ENCODE measurements at places on chromosomes 3 and 15.

GRCh38 chr3:189355481-189356201 is 183.9 kb downstream of the TPRG1 start:
- no peak for DNase-seq

GRCh38 chr15:79673416-79674123 is 223.2 kb downstream of the MTHFS start:
- no peak for DNase-seq

DNA sequence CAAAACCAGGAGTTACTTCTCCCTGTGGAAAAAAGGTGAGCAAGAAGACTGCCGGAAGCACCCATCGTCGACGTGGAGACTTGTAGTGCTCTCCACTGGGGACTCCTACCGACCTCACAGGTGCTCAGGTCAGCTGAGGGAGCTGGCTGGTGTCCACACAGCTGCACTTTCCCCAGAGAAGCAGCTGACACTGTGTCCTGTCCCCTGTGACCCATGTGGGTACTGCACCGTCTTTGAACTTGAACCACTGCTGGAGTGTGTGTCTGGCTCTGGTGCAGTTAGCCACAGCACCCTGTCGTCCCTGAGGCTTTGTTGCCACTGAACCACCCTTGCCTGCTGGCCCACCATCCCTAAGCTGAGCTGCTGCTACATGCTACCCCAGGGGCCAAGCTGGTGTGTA is 270.8 kb downstream of the CACNA2D3 start:
- DNase-seq = no peak

DNA sequence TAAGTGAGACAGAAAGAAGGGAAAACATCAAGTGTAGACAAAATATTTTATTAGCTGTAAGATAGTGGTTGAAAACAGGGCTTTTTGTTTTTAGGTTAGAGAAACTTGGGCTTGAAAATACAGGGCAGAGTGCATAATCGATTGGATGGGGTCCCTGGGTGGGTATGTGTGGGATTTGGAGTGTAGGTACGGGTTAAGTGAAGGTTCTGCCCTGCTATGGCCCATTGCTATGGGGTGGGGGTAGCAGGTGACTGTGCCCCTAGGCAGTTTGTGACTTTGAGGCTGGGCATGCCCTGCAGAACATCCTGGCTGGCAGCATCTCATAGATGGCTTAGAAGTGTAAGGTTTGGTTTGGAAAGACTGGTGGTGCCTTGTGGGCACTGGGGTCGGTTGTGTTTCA is 3.7 kb upstream of the FAM131A start:
- no peak for DNase-seq

DNA sequence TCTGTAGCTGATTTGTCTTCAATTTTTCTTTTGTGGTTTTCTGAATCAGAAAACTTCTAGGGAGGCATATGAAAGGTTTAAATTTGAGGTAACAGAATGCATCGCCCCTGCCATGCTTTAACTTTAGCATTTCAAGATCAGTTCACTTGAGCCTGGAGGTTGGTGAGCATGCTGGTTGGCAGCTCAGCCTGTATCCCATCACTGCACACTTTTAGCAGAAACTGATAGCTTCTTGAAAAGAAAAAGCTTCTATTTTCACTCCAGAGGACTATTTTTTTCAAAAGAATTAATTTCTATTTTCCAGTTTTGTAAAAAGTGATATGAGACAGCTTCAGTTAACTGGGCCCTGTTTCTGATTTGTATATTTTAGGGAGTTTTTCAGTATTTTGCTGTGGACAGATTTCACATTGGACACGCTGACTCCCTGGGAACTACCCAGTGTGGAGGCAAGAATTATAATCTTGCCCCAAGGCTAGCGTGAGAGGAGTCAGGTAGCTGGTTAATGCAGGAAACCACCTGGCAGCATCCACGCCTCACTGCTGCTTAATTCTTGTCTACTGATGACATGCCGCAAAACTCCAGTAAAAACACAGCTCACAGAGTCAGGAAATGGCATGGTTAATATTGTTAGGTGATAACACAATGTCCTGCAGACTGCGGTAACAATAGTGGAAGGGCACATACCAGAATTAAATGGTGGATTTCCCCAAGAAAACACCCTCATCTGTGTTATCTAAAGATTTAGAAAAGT is 71.4 kb downstream of the DUT start:
- DNase-seq = no peak

DNA sequence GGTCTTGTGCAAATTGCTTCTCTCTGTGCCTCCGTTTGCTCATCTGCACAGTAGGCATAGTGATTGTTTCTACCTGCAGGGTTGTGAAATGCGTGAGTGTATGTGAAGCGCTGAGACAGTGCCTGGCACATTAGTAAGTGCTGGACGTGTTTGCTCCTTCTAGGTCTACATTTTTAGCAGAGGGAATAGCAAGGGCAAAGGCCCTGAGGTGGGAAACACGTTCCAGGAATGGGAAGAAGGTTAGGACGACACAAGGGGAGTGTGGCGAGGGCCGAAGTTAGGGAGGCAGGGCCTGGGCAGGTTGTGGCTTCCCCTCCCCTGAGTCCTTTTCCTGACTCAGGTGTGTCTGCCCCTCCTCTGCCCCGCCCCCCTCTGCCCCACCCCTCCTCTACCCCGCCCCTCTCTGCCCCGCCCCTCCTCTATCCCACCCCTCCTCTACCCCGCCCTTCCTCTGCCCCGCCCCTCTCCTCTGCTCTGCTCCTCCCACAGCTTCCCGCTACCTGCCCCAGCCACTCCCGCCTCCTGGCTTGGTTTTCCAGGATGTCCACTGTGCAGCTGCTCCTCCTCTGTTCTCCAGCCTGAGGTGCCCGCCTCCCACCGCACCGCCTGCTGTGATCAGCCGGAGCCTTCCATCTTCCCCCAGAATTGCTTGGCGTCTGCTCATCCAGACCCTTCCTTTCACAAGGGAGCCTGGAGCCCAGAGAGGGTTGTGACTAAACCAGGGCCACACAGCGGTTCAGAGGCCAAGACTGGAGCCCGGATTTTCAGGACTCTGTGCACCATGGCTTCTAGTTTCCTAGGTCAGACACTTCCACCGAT is 31.1 kb upstream of the SMAD6 start:
- DNase-seq = no peak

DNA sequence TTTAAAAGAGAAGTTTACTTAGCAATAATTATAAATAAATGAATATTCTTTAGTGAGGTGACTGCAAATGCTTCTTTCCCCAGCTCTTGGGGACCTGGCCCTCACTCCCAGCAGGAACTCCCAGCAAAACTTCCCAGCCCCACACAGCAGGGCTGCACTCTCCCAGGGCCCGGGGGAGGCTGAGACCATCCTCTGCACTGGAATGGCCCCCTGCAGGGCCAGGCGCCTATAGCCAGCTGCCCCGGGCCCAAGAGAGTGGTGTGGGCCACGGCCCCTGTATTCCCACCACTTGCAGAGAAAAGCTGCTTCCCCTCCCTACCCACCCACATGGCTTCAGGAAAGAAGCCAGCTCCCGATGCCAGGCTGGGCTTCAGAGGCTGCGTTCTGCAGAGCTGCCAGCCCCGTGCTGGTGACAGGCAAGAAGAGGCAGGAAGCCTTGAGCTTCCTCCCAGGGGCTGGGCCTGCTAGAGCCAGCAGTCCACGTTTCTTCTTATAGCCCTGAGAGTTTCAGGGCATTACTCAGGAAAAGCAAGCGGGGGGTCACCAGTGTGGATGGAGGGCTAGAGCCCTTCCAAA is 20.0 kb downstream of the IDH2 start:
- DNase-seq = peak; percentile 71

- DNase-seq = no peak
These were observed 80.0 kb downstream of the PLXNA1 start for GRCh38 chr3:127062926-127063325.

- DNase-seq = peak; percentile 52
These were observed 1.3 kb upstream of the KCNH8 start for GRCh38 chr3:19146685-19147650.

DNA sequence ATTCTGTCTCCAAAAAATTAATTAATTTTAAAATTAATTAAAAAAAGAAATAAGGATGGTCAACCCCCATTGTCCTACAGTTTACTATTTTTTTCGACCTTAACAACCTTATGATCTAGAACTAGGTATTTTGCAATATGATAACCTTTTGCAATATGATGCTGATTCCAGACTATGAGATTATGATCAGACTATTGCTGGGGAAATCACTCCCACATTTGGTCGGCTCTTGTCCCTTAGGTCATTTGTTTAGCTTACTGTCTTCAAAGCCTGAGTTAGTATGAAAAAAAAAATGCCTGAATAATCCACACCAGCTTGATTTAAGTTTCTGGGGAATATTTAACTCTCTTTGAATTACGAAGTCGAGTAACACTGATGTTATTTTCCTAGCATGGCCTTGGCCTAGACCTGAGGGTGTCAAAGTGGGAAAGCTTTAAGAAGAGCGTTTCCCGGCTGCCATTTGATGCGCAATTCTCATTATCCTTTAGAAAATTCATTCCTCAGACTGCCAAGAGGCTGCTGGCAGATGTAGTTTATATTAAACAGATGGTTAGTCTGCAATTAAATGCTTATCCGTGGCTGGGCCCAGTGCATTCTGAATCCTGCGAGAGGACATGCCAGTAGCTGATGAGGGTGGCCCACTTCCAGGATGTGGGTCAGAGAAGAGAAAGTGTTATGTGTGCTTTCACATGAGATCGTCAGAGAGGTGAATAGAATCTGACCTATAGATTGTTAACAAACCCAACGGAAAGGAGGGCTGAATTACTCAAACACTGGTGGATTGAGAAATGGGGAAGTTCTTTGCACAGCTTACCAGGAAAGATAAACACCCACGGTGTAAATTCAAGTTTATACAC is 496.0 kb upstream of the THBS1 start:
- no peak for DNase-seq

- DNase-seq = no peak
These were observed 203.1 kb downstream of the EPHB1 start for GRCh38 chr3:134998158-134998557.

DNA sequence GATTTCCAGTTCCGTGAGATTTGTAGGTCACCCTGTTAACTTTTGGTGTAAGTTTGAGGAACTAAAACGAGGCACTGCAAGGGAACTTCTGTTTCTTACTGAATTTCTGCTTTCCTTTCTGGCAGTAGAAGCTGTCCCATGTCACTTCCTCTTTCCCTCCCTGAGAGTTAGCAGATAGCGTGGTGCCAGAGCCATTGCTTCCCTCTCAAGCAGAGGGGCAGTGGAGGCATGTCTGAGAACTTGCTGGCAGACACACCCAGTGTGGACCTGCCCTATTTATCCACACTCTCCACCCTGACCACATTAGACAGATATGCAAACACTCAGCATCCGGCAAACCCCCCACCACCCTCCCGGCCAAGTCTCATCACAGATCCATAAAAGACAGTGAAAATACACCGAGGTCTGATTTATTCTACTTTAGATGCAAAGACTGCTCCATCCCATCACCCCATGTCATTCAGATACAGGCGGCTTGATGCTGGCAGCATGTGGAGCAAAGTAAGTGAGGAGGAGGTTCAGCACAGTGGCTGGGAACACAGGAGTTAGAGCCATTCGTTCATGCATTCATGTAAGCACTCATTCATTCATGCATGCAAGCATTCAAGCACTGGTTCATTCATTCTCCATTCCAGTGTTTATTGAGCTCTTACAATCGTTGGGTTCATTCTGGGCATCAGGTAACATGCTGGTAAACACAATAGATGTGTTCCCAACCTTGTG is 324.7 kb downstream of the SHQ1 start:
- DNase-seq = no peak

DNA sequence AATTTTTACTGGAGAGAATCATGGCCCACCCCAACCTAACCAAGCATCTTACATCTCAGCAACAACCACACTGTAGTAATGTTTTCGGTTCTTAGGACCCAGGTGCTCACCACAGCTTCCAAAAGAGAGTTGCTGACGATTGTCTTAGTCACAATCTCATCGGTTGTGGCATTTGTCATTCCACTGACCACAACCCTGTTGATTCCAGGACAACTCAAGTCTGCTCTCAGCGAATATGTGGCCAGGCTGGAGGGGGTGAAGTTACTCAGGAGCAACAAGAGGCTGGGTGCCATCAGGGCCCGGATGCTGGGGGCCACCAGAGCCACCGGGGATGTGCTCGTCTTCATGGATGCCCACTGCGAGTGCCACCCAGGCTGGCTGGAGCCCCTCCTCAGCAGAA is 25.9 kb downstream of the GALNT15 start:
- DNase-seq = no peak

GRCh38 chr15:100832149-100832942 is 47.3 kb upstream of the ALDH1A3 start:
- no peak for DNase-seq

GRCh38 chr15:101406526-101407195 is 82.8 kb downstream of the PCSK6 start:
- no peak for DNase-seq

- no peak for DNase-seq
These were observed 46.2 kb downstream of the KBTBD8 start for GRCh38 chr3:67044295-67044694.

- no peak for DNase-seq
These were observed 52.4 kb downstream of the RBM6 start for GRCh38 chr3:49992326-49992725.

DNA sequence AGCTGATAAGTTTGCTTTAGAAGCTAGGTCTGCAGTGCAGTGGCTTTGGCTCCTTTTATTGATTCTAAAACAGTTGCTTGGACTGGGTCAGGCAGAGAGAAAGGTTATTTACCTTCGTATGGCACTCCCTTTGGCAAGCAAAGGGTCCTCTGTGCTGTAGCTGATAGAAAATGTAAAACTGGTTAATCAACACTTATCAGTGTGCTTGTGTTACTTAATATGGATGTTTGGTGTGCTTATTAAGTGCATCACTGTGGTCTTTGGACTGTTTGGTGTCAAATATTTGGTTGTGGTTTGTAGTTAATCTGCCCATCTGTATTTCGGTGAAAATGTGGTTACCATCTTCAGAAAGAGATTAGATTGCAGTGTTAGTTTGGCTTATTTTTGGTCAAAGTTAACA is 16.0 kb downstream of the UBE2E2 start:
- DNase-seq = no peak

DNA sequence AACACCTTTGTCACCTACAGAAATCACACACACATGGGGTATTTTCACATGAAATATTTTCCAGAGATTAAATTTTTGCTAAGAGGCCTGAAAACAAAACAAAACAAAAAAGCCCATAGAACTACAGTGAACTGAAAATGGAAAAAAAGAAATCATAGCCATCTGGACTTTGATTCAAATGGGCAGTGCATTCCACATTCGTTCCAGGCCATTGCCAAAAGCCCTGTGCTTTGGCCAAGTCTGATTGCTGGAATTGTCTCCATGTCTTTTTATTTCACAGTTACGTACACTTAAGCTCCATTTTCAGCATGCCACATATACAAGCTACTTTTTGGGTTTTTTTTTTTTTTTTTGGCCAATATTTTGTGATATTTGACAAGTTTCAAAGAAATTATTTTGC is 47.1 kb downstream of the TFG start:
- no peak for DNase-seq

- DNase-seq = no peak
These were observed 10.7 kb downstream of the MB21D2 start for GRCh38 chr3:192906940-192907339.

DNA sequence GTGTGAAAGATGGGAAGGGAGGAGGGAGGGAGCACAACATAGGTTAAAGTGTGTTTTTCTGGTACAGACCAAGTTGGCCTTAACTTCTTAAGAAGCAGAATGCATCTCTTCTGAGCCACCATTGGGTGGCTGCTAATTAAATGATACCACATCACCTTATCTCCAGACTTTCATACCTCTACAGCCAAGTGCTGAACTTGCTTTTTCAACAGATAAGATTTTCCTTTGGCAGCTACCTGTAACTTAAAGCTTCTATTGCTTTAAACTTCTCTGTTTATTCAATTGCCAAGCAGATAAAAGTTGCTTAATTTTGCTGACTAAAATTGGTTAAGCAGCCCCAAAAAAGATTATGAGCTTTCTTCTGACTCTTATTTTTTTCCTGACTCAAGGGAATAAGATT is 292.4 kb upstream of the SGO1 start:
- DNase-seq = no peak

- DNase-seq = no peak
These were observed 11.5 kb upstream of the RPS17 start for GRCh38 chr15:82551646-82552247.

Measured in amygdala (tissue), 56 donors.